ENCODE measurements at places on chromosomes 5 and 9.

DNA sequence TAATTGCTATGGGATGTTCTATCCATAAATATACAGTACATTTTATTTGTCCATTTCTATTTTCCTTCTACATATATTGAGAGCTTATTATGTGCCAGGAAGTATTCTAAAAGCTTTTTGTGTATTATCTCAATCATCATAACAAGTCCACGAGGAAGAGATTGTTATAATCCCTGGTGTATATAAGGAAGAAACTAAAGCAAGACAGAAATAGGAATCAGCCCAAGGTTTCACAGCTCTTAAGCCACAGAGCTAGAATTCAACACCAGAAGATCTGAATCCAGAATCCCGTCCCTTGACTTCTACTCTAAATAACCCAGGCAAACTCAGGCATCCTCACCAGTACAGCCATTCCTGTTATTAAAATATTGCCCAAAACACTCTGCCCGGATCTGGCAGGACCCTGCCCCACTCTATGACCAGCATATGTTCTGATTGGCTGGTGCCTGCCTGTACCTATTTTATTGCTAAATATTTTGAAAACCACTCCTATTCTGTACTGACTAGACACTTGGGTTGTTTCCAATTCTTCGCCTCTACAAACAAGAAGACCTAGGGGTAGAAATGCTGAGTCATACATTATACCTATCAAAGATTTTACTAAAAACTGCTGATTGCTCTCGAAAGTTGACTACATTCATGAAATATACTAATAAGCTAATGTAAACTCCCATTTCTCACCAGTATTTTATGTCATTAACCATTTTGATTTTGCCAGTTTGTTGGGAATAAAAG, 297.4 kb downstream of the ENC1 start:
- DNase-seq, result no peak

DNA sequence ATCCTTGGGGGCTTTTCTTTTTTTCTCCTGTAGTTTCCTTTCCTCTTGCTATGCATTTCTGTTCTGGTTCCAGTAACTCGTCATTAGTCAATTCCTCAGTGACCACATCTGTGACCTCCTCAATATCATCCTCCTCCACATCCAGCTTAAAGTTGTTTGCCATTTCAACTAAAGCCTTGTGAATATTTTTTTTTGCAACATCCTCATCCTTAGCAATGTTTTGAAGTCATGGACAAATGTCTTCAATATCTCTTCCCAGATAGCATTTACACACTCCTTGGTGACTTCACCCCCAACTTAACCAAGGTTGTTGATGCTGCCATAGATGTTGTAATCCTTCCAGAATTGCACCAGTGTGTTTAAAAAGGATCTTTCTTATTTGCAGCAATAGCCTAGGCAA, 14.7 kb upstream of the ADRB2 start:
- no peak for DNase-seq

DNA sequence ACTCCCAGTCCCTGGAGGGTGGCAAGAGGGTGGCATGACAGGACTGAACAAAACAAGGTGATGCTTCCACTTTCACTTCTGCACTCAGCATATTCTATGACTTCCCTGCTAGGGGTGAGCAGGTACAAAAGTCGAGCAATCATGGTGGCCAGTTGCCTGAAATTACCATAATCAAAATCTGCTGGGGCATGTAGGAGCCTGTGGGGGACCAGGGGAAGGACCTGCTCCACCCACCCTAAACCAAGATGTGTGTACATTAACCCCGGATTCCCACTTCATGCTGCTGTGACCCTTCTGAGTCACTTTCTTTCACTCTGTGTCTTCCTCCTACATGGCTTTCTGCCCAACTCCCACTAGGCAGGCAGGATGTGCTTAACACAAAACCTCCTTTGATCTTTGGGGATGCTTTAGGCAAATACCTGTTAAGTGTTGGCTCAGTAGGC, 73.3 kb upstream of the PHF24 start:
- DNase-seq, result no peak

DNA sequence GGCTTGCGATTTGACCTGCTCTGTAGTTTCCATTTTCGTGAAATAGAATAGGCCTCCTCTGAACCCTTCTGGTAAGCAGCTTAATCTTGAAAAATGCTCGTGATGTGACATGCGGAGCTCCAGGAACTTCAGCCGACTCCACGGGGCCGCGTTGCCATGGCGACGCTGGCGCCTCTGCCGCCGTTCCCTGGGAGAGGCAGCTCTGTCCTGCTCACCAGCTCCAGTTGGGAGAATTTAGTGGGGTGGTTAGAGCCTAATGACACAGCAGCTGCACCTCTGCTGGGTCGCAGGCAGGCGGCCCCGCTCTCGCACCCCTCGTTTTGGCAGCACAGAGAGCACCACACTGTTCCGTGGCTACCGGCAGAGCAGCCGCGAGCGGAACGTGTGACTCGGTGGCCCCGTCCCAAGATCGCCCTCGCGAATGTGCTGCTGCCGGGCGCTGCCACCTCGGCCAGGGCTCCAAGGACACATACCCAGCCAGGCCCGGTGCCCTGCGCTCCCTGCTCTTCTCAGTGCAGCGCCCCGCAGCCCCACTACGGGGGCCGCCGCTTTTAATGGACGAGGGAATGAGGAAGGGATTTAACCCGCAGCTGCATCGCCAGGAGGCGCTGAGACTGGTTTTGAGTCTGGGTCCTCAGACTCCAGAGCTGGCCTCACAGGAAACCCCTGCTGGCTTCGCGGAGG, 131.2 kb upstream of the LMX1B start:
- peak; percentile 68 for DNase-seq

DNA sequence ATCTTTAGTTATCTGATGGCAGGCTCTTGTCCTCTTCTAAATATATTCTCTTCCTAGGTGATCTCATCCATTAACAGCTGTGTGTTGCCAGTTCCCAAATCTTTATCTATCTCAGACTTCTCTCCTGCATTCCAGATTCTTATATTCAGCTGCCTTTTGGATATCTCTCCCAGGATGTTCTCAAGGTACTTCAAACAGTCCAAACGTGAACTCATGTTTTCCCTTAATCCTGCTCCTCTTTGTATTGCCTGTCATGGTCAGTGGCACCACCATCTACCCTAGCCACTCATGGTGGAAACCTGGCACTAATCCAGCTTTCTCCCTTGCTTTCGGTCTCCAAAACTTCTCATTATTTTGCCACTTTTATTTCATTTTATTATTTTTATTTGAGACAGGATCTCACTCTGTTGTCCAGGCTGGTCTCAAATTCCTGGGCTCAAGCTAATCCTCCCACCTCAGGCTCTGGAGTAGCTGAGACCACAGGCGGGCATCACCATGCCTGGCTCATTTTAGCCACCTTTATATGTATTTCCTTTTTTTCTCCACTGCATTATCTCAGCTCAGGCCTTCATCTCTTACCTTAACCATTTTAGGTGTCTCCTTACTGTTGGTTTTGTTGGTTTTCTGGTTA, 3.8 kb downstream of the ZFYVE16 start:
- DNase-seq, result no peak

DNA sequence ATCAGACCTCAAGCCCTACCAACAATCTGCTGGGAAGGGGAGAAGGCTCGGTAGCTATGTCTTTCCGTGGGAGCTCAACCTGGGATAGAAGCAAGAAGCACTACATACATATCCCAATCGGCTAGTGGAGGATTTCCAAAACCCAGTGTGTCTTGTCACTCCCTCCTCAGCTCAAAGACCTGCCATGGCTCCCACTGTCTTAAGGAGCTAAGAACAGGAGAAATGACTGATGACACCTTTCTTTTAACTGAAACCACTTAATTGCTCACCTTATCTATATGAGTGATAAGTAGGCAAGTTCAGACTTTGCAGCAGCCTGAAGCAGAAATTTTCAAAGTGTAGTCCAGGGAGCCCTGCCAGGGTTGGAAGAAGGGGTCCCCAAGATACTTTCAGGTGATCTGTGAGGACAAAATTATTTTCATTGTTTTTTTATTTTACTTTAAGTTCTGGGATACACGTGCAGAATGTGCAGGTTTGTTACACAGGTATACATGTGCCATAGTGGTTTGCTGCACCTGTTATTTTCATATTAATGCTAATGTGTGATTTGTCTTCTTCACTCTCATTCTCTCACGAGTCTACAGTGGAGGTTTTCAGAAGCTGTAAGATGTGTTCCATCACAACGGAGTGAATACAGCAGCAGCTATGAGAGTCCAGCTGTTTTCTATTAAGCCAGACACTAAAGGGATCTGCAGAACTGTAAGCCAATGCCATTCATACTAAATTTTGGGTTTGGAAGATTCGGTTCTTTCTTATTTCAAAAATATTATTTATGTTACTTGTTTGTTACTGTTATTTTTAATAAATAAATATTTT, 41.4 kb downstream of the PAX5 start:
- no peak for DNase-seq

DNA sequence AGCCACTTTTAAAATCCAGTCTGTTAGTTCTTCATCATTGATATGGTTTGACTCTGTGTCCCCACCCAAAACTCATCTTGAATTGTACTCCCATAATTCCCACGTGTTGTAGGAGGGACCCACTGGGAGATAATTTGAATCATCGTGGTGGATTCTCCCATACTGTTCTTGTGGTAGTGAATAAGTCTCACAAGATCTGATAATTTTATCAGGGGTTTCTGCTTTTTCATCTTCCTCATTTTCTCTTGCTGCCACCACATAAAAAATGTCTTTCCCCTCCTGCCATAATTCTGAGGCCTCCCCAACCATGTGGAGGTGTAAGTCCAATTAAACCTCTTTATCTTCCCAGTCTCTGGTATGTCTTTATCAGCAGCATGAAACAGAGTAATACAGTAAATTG, 26.9 kb upstream of the SH3TC2 start:
- no peak for DNase-seq

- DNase-seq, result no peak
Observed at GRCh38 chr9:121538221-121538620, 38.6 kb upstream of the GGTA1 start.

DNA sequence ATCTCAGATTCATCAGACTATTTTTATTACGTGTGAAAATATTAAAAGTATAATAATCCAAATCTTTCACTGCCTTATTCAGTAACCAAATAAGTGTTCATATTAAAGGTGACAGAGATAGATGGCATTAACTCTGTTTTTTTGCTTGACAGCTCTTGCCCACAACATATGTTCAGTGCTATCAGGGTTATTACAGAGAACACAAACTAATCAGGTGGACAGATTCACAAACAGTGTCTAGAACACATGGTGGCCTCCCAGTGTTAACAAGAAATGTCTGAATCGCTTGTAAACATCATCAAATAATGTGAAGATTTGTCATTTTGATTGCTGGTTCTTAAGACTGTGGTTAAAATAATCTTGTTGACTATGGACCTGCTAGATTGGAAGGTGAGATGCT, 609.1 kb upstream of the GRAMD2B start:
- no peak for DNase-seq

DNA sequence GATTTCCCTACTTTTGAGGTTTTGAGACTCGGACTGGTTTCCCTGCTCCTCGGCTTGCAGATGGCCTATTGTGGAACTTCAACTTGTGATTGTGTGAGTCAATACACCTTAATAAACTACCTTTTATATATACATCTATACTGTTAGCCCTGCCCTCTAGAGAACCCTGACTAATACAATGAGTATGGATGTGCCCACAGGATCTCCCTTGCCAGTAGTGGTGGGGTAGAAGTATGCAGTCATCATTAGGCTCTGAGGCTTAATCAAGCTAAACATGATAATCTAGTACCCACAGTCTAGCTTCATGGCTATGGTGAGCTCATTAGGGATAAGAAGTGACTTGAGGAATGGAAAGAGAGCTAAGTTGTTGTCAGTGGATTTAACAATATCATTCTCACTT, 412.8 kb upstream of the PTGER4 start:
- no peak for DNase-seq

DNA sequence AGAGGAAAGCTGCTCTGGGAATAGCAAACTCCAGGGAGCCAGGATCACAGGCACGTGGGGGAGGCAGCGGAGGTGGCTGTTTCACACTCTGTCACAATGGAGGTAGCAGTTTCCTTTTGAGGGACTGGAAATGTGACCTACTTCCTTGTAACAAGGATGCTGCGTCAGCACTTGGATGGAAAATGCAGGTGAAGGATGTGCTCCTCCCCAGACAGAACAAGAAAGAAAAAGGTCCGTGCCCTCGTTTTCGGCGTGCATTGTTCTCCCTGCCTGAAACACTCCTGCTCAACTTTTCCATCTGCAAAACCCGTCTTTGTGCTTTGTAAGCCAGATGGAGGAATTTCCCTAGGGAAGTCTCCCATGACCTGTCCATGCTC, 55.1 kb upstream of the SH3PXD2B start:
- no peak for DNase-seq

GRCh38 chr5:6510132-6510531, 61.5 kb downstream of the UBE2QL1 start:
- DNase-seq, result no peak

- no peak for DNase-seq
Observed at GRCh38 chr5:90000351-90000750, 409.2 kb downstream of the CETN3 start.

- no peak for DNase-seq
Observed at GRCh38 chr5:18850216-18850615, 1137.8 kb downstream of the CDH18 start.

DNA sequence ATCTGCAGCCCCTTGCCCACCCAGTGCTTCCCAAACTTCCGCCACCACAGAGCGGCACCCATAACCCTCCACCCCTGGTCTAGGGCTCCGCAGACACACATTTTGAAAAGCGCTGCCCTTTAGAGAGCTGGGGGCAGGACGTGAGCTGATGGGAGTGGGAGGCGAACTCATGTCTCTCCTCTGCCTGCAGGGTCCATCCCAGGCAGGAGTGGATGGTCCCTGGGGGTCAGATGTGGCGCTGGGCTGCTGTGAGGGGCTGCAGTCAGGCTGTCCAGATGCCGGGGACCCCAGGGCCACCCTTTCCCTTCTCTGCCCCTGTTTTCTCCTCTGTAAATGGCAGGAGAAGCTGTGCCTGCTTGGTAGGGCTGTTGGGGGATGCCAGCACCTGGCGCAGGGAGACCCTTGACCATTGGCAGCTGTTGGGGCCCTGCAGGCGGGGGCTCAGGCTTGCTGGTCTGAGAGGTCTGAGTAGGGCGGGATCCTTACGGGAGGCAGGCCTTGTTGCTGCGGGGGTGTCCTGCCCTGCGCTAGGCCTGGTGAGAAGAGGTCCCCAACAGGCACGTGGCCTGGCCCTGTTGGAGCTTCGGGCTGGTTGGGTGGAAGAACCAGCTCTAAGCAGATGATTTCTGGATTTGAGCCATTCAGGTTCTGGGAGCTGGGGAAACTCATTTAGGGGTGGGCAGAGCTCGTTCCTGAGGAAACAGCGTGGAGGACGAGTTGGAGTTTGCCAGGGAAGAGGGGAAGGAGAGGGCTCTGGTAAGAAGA, 10.3 kb upstream of the RNU6ATAC start:
- no peak for DNase-seq

- DNase-seq, result no peak
Observed at GRCh38 chr5:32339878-32340277, 27.1 kb upstream of the MTMR12 start.

GRCh38 chr5:77843570-77844372, 67.6 kb upstream of the TBCA start:
- peak; percentile 71 for DNase-seq

GRCh38 chr5:55899344-55899743, 48.2 kb downstream of the IL31RA start:
- DNase-seq, result no peak

DNA sequence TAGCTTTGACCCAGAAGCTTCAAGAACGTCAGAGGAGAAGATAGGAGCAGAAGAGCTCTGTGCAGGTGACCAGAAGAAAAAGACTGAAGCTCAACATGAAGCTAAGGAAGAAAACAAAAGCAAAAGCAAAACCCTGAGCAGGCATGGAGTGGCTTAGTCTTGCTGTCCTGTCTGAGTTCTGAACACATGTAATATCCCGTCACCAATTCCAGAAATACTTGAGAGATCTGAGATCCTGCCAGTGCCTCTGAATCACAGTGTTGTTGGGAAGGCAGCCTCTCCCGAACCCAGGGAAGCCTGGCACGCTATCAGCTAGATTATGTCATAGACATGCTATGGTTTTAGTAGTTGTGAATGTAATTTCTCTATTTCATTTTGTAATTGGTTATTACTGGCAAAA, 235.7 kb downstream of the ICE1 start:
- no peak for DNase-seq

Data from right kidney (tissue), 9 donors.